ENCODE measurements at places on chromosomes 3 and 15.

DNA sequence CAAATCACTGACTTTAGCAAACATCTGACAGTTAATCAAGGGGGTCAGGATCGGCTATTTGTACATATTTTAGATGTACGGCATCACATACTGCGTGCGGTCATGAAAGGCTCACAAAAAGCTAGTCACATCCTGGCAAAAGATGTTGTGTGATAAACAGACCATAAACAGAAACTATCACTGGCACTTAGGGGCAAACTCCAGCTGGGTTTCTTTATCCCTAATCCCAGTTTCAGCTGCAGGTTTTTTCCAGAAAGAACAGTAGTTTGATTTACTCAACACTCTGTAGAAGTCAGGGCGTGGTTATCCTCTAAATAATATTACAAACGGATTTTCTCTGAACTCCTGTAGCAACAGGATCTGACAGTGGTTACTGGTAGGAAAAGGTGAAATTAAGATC lies 112.4 kb upstream of the BHLHE40 start:
- no peak for DNase-seq

DNA sequence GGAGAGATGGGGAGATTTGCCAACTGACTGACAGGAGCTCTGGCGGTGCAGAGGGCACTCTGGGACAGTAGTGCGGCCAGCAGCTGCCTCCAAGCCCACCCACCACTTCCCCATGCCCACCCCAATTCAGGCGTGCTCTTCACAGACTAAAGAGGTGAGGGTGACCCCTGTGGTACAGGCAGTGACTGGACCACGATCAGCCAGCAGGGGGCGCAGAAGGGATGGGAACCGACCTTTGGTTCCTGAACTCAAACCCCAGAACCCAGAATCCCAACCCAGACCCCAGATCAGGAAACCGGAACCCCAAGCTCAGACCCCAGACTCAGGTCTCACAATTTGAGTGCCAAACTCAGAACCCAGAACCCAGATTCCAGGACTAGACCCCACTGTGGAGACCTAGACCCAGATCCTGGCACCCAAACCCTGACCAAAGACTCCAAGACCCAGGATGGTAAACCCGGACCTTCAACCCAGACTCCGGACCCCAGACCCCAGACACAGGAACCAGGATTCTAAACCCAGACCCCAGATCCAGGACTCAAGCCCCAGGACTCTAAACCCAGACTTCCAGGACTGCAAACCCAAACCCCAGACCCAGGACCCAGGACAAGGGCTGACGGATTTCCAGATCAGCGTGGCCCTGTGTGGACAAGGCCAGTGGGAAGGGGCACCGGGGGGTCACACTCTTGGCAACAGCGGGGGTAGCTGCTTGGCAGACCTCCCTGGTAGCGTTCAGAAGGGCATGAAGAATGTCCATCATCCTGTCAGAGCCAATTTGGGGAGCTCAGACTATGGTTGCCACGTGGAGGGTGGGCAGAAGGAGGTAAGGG lies 3.7 kb upstream of the MYL3 start:
- DNase-seq = no peak

DNA sequence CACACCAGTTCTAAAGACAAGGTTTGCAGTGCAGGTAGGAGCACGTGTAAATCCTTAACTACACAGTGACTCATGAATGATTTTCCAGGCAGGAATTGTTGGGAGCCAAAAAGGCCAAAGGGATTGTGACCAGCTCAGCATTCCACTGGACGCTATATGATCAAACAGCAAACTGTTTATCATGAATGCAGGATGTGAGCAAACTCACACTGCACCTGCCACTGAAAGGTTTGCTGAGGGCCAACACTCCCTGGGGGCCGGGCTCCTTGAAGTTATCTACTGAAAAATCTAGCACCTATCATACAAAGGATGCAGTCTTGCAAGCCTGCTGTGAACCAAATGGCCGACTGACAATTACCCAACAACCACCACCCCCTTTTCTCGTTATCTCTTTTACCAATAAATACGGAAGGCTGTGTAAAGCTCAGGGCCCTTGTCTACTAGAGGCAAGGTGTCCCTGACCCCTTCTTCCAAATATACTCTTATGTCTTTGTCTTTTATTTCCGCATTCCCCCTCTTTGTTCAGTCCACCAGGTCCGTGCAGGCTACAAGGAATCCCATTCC lies 11.5 kb upstream of the DNASE1L3 start:
- no peak for DNase-seq

DNA sequence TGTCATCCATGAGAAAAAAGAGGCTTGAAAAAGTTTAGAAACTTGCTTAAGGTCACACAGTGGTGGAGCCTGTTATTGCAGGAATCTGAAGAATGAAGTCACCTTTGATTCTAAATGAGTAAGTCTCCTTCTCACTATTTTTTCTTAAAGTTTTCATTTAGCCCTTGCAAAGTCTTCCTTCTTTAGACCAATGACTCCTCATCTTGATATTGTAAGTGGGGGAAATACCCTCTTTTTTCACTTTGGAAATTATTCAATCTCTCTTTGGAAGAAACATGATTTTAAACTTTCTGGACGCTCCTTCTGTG lies 787 bp upstream of the SLMAP start:
- peak; percentile 43 for DNase-seq
